ENCODE measurements at places on chromosomes 4 and X. TPM values are rescaled to one million over a fixed set of nuclear protein-coding genes. Genes with fewer than 3 reads are reported as not detected.
A peak's percentile ranks its signal among the peaks of the same experiment; 100 is the strongest.

The TAB3 gene
- 19.0 TPM for total RNA-seq

The TRMT10A gene
- 9.1 TPM for total RNA-seq

The UCP1 gene
- not detected for total RNA-seq

The TMEM47 gene
- total RNA-seq: 95.9 TPM

The VEGFD gene
- 3.2 TPM for total RNA-seq

DNA sequence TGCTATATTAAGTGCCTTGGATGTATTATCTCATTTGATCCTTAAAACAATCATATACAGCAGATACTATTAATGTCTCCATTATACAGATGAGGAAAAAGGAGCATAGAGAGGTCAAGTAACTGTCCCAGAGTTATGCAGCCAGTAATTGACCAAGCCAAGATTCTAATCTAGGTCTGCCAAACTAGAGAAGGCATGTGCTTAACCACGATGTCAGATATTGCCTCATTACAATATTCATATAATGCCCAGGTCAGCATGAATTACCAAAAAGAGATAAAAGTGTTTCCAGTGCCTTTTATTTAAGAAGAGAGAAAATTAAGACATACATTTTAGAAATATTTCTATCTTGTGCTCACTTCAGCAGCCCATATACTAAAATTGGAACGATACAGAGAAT is 7.1 kb downstream of the ARHGEF6 start:
- DNase-seq: no peak

- no peak for DNase-seq
Observed at GRCh38 chrX:109343671-109344070, 138.2 kb downstream of the GUCY2F start.

DNA sequence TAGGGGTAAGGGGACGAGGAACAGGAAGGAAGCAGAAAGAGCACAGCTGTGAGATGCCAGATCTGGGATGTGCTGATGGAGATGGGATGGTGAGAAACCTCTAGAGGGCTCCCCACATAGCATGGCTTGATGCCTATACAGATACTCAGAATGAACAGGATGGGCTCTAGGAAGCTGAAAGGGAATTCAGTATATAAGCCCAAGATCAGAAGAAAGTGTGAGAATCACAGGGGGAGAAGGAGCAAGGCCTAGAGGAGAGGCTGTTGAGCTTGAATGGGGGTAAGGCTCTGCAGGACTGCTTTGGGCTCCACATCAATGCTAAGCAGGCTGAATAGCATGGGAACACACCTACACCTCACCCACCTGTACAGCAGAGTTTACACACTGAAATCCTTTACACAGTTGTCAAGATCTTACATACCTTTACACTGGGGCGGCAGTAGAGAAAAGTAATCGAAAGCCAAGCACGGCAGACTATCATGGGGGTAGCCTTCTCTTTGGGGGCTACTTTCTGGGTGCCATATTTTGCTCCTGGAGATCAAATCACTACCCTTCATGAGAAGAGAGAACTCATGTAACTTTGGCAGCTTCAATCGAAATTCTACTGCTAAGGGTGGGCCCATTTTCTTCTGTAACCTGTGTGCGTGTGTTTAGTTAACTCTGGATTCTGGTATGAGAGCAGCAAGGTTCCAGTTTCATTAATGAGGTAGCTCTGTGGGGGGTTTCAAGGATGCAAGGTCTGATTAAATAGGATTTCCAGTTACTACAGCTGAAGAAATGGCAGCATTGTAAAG is 30.6 kb downstream of the HOPX start:
- DNase-seq: no peak

- no peak for DNase-seq
Observed at GRCh38 chr4:112564706-112565270, 48.8 kb upstream of the NEUROG2 start.

DNA sequence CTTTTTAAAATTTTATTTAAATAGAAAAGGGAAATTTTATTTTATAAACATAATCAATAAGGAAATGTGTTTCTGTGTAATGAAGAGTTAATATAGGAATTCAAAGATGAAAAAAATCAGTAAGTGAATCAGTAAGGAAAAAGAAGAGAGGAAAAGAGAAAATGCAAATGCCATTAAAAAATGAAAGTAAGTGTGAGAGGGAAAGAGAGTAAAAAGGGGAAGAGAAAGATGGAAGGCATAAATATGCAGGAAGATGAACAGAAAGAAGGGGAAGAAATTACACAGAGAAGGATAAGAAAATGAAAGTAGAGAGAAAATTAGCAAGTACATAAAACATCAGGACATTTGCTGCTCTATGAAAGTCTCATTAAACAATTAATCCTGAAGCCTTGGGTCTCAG is 349.9 kb downstream of the FSTL5 start:
- no peak for DNase-seq

GRCh38 chrX:11532291-11533078 is 133.2 kb downstream of the ARHGAP6 start:
- no peak for DNase-seq

DNA sequence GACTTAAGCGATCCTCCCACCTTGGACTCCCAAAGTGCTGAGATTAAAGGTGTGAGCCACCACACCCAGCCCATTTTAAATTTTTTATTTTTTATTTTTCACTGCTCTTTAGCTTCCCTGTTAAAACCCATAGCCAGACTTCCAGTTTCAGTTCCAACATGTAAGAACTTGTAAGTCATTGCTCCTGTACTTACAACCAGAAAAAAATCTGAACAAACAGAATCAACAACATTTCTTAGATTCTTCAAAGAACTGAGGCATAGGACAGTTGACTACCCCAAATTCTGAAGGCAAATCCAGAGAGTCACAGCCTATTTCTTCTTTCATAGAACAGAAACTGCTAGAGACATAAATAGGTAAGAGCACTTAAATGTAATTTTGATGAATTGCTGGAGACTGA is 8.1 kb downstream of the GPRASP3 start:
- no peak for DNase-seq

DNA sequence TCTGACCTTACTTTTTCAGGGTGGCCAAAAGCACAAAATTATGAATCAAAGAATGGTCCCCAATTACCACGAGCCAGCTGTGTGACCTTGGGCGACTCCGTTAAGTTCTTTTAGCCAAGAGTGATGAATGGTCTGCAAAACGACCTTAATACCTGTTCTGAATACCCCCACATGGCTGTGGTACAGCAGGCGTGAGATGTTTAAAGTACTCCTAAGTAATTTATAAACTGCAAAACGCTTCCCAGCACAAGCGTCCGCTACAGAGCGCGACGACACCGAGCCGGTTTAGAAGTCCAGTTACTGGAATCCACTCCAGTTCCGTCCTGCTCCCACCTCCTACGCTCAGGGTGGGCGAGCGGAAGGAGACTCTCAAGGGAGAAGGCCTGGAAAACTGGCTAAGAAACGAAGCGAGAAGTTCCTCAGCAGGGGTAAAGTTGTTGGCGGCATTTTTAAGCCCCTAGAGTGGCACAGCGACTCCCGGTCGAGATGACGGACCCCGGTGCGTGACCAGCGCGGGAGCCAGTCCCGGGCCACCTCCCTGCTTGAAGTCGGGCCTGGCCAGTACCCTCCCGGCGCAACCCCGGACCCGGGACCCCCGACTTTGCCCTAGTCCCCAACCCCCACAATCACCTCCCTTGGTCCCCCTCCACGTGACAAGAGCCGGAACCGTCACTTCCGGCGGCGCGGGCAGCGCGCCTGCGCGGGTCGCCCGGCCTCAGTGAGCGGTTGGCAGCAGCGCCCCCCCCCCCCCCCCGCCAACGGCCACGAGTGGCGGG is 659 bp upstream of the BMP2K start:
- peak; percentile 78 for DNase-seq

GRCh38 chr4:37604461-37604860 is 81.7 kb downstream of the RELL1 start:
- DNase-seq: no peak

DNA sequence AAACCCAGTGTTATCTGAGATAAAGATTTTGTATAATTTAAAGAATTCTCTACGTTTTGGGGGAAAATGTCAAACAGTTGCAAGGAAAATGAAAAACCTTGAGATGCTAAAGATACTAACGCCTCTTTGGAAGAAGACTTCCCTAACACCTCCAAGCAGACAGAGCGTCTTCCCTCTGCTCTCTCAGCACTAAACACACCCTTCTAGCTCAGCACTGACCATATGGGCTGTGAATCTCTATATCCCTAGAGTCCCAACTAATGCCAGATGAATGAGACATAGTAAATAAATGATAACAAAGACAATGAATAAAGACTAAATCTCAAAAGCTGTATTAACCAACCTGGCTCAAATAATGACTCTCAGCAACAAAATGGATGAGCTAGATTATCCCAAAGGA is 13.3 kb downstream of the FUNDC1 start:
- DNase-seq: no peak

GRCh38 chr4:48813964-48814363 is 16.9 kb upstream of the OCIAD1 start:
- DNase-seq: no peak

GRCh38 chr4:143281507-143282190 is 55.0 kb upstream of the GAB1 start:
- no peak for DNase-seq

DNA sequence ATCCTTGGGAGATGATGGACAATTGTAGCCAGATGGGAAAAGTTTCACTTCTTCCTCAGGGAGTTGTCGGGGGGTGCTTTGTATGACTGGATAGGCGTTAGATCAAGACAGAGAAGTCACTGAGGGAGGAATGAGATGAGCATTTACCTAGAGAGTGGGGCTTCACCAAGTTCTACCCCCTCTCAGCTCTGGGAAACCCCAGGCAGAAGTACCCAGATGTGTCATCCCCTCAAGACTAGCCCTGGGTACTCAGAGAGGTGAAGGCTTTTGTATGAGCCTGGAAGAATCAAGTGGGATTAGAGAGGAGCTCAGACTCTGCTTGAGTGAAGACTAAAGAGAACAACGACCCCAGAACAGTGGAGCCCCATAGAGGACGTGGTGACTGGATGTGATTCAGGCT is 1.9 kb downstream of the MAGEB1 start:
- DNase-seq: no peak

DNA sequence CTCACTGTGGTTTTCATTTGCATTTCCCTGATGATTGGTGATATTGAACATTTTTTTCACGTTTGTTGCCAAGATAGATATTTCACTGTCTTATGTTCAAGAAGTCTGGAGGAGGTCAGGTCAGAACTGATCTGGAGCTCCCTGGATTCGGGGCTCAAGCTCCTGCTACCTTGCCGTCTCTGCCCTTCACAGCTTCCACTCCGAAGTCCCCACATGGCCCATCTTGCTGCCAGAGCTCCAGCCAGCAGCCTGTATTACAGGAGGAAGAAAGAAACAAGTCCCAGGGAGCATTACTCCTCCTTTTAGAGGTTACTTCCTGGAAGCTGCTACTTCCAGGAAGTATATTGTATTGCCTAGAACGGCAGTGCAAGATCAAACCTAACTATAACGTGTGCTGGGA is 17.9 kb upstream of the CDKN2AIP start:
- no peak for DNase-seq

Data from spinal cord (tissue), 10 donors.